ENCODE measurements at places on chromosomes 2 and 18. TPM values are rescaled to one million over a fixed set of nuclear protein-coding genes. Genes with fewer than 3 reads are reported as not detected.

DNA sequence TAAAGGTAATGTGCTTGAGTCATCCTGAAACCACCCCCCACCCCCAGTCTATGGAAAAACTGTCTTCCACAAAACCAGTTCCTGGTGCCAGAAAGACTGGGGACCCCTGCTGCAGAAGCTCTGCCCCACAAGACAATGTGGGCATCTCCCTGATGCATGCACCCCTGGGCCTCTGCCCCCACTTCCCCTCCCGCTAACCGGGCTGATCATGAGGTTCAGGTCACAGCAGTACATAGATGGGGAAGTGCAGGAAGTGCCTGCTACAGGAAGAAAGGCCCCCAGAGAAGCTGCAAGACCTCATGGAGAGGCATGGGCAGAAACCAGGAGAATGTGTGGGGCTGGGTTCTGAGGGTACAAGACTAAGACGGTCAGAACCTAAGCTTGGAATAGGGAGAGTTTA is 243.4 kb upstream of the ID2 start:
- DNase-seq = no peak

- DNase-seq = no peak
Observed at GRCh38 chr2:32627441-32627813, 423 bp upstream of the TTC27 start.

DNA sequence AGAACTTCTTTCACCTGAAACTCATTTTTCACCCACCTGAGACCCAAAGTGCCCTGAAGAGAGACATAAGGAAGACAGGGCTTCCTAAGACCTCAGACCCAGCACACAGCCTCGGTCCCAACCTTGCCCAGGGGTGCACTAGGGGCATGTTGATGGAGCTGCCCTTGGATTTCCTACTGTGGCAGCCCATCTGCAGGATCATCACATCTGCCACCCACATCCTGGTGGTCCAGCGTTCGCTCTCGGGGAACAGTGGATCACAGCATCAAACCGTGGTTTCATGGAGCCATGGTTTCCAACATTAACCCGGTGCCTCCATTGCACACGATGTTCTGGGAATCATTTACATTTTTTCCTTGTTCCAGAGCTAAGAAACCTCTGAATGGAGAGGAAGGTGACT is 186.4 kb downstream of the TFCP2L1 start:
- no peak for DNase-seq

DNA sequence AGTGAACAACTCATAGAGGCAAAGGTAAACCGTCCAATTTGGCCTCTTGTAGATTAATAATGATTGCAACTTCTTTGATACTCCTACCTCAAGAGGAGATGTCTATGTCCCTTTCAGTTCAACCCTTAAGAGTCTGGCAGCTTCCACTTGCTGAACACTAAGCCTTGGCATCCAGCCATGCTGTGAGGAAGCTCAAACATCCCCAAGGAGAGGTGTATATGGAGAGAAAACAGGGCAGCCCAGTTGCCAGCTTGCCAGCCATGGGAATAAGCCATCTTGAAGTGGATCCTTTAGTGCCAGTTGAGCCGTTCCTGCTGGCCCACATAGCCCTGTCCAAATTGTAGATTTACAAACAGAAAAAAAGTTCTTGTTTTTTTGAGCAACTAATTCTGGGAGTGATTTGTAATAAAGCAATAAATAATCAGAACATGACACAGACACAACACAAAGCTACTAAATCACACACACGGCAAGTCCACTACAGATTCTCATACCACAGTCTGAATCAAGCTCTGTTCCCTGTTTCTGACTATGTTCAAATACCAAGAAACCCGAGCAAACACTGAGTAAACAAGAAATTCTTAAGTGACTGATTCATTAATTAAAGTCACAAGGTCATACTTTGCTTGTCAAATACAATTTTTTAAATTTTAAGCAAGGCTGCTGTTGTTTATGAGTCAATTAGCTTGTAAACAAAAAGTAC is 96.1 kb downstream of the PID1 start:
- no peak for DNase-seq

DNA sequence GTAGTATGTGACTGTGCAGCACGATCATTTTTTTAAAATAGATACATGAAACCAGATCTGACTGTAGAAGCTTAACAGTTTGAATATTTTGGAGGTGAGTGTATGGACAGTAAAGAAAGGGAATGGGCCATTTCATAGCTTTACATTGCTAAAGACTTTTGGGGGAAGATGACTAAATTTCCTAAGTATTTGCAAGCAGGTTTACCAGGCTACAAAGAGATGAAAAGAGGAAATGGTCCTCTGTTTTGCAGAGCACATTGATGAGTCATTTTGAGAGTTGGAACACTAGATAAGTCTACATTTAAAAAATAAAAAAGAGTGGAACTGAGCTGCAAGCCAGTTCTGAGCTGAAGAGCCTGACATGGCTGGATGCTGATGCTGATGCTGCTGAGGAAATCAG is 115.7 kb upstream of the LRATD1 start:
- no peak for DNase-seq

The RAMP1 gene
- total RNA-seq = 0.47 TPM

The CENPA gene
- total RNA-seq = 38.1 TPM

The SLC5A7 gene
- not detected for total RNA-seq

The REG1A gene
- total RNA-seq = not detected

The FOXI3 gene
- total RNA-seq = not detected

The CCDC141 gene
- 10.6 TPM for total RNA-seq

The SS18 gene
- total RNA-seq = 88.1 TPM

Measured in activated naive CD4-positive, alpha-beta T cell treated with anti-CD3 and anti-CD28 coated beads, Interleukin-2, amount 50 U/mL, for 72 hours (primary cell).